Activated CD4-positive, CD25-positive, alpha-beta regulatory T cell (primary cell): ENCODE measurements at places on chromosomes 1 and 21.

GRCh38 chr1:177809819-177810218, 160.0 kb downstream of the SEC16B start:
- no peak for DNase-seq

DNA sequence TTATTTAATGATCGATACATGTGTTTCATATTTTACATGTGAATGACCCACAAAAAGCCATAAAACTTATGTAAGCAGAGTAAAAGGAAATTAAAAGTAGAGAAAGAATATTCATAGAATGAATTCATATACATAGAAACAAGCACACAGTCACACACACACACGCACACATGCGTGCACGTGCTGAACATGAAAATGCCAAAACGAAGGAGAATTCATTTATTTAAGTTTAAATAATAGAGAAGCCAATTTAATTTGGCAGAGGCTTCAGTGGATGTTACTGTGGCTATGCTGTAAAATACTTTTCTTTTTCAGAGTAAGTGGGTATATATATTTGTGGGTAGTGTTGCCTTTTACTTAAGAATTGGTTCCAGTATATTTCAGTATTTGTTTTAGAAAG, 145.0 kb upstream of the C21orf91 start:
- DNase-seq: no peak

DNA sequence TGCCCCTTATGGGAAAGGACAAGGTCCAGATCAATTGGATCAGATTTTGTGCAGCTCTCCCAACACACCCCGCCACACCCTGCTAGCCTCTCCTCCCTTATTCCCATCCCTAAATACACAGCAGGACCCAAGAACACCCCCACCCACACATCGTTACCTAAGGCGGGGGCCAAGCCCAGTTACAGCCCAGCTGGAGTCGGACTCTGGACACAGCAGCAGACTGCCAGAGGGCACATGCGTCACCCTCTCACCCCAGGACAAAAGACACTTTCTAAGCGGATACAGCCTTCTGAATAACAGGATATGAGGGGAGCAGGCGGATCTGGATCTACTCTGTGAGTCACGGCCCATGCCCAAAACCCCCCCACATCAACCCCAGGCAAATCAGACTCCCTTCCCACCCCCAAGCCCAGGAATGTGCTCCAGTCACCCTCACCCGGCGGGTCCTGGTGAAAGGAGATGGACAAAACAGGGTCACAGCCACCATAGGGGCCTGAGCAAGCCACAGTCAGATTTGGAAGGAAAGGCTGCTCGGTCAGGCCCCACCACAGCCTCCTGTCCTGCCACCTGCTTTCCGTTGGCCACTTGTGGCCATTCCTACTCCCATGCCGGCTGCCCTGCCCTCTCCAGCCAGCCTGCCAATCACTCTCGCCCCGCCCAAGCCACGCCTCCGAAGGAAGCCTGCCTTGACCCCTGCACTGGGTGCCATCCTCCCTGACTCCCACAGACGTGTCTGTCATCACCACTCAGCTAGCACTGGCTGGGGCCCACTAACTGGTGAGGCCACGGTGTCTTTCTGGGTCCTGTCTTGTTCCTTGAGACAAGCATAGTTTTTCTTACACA, 4.0 kb downstream of the S100A16 start:
- DNase-seq: no peak

DNA sequence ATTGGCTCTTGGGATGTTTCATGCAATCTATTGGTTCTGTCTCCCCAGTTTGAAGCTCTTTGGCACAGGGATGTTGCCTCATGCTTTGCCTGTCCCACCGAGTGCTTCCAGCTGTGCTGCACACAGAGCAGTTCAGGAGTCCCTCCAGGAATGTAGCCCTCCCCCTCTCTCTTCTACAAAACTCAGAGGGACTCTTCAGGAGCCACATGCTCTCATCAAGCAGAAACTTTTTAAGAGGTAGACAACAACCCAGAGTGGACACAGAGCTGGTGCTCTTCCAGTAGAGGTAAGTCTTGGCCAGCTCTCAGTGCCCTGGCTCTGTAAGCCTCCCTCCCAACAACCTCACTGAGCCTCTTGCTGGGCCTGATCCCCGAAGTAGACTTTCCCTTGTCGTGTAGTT, 11.6 kb upstream of the ZNF697 start:
- no peak for DNase-seq

- DNase-seq: no peak
These were observed 3.3 kb downstream of the CROCC start for GRCh38 chr1:16924919-16925477.

GRCh38 chr1:3064901-3065300, 4.1 kb upstream of the PRDM16 start:
- DNase-seq: no peak

DNA sequence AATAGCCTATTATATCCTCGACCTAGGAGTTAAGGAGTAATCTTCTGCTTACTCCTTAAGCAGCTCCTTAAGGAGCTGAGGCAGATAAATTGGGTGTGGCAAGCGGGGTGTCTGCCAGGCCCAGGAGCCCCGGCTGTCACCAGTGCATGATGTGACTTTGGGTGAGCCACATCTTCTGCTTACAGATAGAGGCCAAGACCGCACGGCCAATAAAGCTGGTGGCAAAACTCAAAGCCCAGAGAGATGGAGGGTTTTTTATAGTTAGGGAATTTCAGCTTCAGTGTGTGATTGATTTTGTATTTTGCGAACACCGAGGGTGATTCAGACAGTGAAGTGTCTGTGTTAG, 9.8 kb downstream of the MX2 start:
- DNase-seq: no peak

DNA sequence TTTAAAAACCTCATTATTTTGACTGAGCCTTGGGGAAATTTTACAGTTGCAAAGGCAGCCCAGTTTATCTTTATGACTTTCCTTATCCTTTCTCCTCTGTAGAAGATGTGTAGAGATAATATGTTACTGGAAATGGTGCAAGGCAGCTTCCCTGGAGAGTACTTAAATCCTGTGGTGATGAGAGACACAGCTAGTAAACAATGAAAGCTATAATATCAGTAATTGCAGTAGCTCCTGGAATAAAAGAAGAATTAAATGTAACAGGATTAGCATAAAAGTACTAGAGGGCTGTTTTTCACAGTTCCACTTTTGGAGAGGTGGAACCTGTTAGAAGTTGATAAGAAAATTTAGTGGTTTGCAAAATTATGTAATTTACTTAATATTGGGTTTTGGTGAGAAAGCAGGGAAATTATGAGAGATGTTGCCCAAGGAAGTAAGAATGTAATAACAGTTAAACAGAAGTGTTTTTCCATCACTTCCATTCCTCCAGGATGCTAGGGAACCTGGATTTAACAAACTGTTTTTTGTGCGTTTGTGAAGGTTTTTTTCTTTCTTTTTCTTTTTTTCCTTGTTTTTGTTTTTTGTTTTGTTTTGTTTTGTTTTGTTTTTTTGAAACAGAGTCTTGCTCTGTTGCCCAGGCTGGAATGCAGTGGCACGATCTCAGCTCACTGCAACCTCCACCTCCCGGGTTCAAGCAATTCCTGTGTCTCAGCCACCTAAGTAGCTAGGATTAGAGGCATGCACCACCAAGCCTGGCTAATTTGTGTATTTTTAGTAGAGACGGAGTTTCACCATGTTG, 15.7 kb upstream of the EDEM3 start:
- no peak for DNase-seq

DNA sequence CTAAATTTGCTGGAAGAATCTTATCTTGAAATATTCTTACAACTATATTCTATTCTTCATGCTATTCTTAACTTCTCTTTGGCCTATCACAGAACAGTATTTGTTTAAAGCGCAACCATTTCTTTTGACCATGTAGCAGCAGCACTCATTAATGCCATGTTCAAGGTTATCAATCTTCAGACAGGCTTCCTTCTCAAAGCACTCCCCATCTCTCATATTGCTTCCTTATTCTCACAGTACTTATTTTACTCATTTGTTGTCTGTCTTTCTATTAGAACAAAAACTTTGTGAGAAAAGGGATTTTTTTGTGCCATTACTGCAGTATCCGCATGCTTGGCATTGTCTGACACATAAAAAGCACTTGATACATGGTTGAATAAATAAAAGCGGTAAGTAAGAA, 89.7 kb downstream of the ATP1B1 start:
- no peak for DNase-seq

GRCh38 chr1:3133686-3134085, 64.7 kb downstream of the PRDM16 start:
- no peak for DNase-seq
